Fibroblast of lung (primary cell): ENCODE measurements at places on chromosomes 7 and 10. TPM values are rescaled to one million over a fixed set of nuclear protein-coding genes. Genes with fewer than 3 reads are reported as not detected.

CFAP46 gene
- total RNA-seq: 0.26 and 0.66 TPM in 2 replicates

SH2D4B gene
- total RNA-seq: not detected in 2 replicates

EPO gene
- total RNA-seq: not detected in 2 replicates

WNT8B gene
- total RNA-seq: not detected in 2 replicates

LRCH4 gene
- total RNA-seq: 5.6 and 7.3 TPM in 2 replicates

CTTNBP2 gene
- 4.4 and 8.3 TPM in 2 replicates for total RNA-seq

TCAF2 gene
- total RNA-seq: 1.3 and 1.5 TPM in 2 replicates

BICC1 gene
- 62.7 and 64.7 TPM in 2 replicates for total RNA-seq

UFSP1 gene
- total RNA-seq: 4.0 and 7.7 TPM in 2 replicates

CTAGE8 gene
- 0.26 and 0.83 TPM in 2 replicates for total RNA-seq

TEX36 gene
- total RNA-seq: not detected in 2 replicates
